H7 (cell line): ENCODE measurements at places on chromosomes 1 and 21. TPM values are rescaled to one million over a fixed set of nuclear protein-coding genes. Genes with fewer than 3 reads are reported as not detected.

APOBEC4 gene
- total RNA-seq, result not detected in 2 replicates

GRCh38 chr1:218466341-218467010 is 121.3 kb downstream of the TGFB2 start:
- no peak for DNase-seq

- DNase-seq, result peak; percentile 93
Measured at GRCh38 chr1:17606826-17607440, 67.4 kb downstream of the ARHGEF10L start.

PDZK1 gene
- 1.3 and 4.1 TPM in 2 replicates for total RNA-seq

LCE6A gene
- not detected in 2 replicates for total RNA-seq

DNA sequence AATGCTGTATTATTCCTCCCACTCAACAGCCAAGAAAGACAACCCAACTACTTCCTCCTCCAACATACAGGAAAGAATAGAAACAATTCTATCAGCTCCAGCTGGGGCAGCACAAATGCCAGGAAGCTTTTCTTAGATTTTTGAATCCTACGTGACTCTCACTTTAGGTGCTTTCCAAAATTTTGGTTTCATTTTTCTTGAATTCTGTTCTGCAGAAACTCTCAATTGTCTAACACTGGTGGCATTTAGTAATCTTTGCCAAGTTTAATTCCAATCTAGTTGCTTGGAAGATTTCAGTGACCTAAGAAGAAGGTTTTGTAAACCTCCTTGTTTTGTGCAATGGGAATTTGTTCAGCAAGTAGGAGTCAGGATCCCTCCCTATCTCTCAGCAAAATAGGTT is 37.1 kb upstream of the DOCK7 start:
- no peak for DNase-seq

DNA sequence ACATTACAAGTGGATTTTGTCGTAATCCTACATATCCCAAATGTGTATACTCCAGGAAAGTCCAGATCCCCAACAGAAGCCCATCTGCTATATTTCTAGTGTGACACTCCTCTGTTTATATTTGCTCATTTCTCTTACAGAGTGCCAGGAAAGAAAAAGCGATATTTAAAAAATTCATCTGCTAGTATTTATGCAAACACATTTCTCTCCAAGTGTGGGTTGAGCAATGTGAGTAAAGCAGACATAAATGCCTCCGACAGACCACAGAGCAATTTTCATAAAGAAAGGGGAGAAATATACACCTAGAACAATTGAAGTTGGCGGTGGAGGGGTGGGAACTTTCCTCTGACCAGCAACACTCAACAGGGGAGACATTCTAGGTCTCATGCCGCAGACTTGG is 22.2 kb upstream of the RAP1A start:
- no peak for DNase-seq

DNA sequence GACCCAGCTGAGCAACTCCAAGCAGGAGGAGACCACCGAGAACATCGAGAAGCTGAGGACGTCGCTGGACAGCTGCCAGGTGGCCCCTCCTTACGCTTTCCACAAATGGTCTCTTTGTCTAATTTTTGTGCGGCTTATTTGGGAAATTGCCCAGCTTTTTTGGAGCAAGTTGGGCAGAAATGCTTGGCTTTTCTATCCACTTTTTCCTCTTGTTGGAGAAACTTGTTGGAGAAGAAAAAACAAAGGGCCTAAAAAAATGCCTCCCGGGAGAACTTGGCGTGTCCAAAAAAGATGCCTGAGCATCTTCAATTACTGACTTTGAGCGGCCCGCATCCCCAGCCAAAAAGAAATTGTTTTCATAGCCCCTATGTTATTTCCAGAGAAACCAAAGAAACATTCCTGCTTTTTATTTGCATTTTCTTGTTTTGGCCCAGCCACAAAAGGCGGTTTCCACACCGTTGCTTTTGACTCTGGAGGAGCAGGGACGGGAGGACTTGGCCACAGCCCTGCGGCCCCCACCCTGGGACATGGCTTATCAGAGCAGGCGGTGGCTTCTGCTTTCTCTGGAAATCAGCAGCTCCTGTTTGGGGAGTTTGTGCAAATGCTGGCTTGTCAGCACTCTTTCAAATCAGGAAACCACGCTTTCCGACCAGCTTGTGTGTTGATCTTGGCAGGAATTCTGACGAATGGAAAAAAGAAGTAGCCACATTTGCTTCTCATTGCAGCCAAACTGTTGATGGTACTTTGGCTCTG is 81.2 kb upstream of the EFHD2 start:
- DNase-seq, result no peak

DNA sequence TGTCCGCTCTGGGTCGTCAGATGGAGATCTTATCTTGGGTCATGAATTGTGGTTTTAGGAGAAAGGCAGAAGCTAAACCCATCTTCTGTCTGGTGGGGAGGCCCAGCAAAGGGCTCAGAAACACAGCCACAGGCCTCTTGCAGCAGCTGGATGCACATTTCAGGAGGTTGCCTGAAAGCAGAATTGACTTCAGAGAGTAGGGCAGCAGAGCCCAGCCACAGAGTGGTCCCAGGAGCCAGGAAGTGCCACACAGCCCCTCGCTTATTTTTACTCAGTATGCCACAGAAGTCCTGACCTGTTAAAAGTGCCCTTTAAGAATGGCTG is 8.3 kb upstream of the RIPK4 start:
- no peak for DNase-seq

GRCh38 chr1:79726321-79726720 is 719.8 kb upstream of the ADGRL4 start:
- DNase-seq, result no peak

GRCh38 chr1:152884966-152885624 is 7.0 kb downstream of the SMCP start:
- DNase-seq, result no peak

DNA sequence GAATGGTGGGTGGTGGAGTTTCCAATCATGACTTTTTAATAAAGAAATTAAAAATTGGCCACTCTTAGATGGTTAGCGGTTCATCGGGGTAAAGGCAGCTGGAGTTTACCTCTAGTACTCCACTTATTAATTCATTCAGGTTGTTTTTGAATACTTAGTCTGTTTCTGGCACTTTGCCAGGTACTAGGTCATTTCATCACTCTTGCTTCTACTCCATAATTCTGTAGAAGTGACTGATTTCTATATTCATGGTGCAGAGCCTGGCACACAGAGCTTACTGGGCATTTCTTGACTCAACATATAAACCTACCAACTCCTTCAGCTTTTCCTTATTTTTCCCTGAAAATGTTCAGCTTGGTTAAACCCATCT is 31.5 kb downstream of the FOXD2 start:
- DNase-seq, result no peak

GRCh38 chr1:176541663-176542062 is 78.7 kb downstream of the PAPPA2 start:
- no peak for DNase-seq

DNA sequence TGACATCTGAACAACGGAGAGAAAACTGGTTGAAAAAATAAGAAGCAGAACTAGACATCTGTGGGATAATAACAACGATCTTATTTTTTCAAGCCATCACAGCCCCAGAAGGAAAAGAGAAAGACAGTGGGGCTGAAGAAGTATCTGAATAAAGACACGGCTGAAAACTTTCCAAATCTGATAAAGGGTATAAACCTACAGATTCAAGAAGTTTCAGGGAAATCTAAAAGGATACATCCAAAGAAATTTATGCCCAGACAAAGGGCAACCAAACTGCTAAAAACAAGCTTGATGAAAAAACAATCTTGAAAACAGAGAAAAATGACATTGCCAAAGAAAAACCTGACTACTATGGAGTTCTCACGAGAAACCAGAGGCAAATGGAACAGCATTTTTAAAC is 40.4 kb downstream of the TARBP1 start:
- DNase-seq, result no peak

- DNase-seq, result no peak
Measured at GRCh38 chr1:236338096-236338495, 56.0 kb upstream of the EDARADD start.

GRCh38 chr21:23695443-23695842 is 1911.8 kb downstream of the MRPL39 start:
- DNase-seq, result no peak

GRCh38 chr1:199948587-199949280 is 78.8 kb upstream of the NR5A2 start:
- DNase-seq, result no peak

PLD5 gene
- 1.1 and 1.4 TPM in 2 replicates for total RNA-seq

GRIK3 gene
- 5.4 and 8.2 TPM in 2 replicates for total RNA-seq

GRCh38 chr21:45886610-45887026 is 95.0 kb upstream of the COL6A1 start:
- DNase-seq, result peak; percentile 60

- no peak for DNase-seq
Measured at GRCh38 chr1:16605532-16606505, 7.5 kb downstream of the NBPF1 start.

DNA sequence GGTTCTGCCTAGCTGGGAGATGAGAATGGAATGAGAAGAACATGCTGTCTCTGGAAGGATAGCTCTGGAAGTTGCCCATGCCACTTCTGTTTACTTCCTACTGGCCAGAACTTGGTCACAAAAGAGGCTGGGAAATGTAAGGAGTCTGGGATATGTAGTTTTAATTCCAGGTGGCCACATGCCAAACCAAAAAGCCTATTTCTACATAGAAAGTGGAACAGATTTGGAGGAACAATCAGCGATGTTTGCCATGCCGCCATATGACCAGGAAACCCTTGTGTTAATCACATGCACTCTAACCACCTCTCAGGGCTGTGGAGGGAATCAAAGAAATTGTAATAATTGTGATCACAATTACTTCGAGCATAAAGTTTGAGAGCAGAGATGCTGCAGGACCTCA is 10.0 kb upstream of the OLIG2 start:
- no peak for DNase-seq

DNA sequence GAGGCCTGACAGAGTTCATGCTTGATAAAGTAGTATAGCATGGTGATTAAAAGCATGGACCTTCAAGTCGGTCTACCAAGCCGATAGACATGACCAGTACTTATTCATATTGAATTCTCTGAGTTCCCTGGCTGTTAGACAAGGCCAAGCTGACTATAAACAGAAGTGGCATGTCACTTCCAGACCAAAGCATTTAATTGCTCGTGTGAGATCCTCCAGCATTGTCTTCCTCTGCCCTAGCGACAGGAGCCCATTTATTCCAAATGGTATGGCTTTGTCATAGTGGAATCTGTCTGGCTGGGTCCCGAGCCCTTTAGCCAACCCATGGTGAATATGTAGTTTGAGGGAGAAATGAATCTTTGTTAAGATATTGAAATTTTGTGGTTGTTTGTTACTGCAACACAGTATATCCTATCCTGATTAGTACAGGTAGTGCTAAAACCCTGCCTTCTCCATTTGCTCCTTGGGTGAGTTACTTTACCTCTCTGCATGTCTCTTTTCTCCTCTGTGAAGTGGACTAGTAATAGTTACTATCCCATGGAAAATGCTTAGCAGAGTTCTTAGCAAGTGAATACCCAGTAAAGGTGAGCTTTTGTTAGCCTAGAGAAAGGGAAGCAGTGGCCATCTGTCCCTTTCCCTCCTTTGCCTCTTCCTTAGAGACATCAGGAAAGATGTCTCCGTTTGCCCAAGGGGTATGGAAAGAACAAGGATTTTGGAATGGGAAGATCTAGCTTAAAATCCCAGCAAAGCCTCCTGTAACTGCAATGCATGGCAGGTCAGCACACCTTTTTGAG is 77.6 kb upstream of the CD1D start:
- no peak for DNase-seq

ATG4C gene
- 19.0 and 29.8 TPM in 2 replicates for total RNA-seq

CDK18 gene
- total RNA-seq, result 48.3 and 52.0 TPM in 2 replicates

SLC1A7 gene
- total RNA-seq, result 0.18 TPM in 1 of 2 replicates, not detected in the other

HORMAD1 gene
- 0.59 TPM in 1 of 2 replicates, not detected in the other for total RNA-seq

DNA sequence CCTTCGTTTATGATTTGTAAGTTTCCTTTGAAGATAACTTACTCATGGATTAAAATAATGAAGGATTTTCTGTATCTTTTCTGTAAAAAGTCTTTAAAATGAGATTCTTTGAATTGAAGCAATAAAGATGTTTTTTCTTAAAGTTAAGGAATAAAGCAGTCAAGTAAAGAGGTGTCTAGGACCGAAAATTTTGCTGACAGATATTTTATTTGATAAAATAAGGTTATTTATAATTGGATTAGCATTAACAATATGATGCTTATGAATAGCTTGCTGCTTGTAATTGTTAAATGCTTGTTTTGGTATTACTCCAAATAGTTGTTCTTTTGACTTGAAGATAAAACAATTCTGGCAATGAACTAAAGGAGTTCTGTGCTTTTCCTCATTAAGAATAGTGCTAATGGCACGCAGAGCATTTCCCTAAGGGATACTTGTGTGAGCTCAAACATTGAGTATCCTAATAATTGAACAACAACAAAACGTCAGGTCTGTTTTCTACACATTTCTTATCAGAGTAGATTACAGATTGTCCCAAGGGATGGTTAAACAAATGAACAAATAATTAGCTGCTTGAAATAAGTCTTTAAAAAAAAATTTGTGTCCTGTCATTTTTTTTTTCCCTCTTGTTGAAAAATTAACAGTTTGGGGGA is 16.6 kb downstream of the TSNAX start:
- DNase-seq, result no peak

- DNase-seq, result peak; percentile 78
Measured at GRCh38 chr1:65525266-65526048, 105.0 kb downstream of the LEPR start.

- DNase-seq, result no peak
Measured at GRCh38 chr1:189500778-189501177, 976.9 kb downstream of the BRINP3 start.

MCOLN2 gene
- total RNA-seq, result 0.38 and 0.70 TPM in 2 replicates

ACOT11 gene
- total RNA-seq, result 5.0 and 5.4 TPM in 2 replicates
